Stimulated activated memory B cell treated with anti-CD40 and anti-IgM and Interleukin-4, amounts not matched to agents 10 μg/mL and 1 μg/mL and 100 μg/mL, for 72 hours (primary cell): ENCODE measurements at places on chromosomes 12 and 14.

DNA sequence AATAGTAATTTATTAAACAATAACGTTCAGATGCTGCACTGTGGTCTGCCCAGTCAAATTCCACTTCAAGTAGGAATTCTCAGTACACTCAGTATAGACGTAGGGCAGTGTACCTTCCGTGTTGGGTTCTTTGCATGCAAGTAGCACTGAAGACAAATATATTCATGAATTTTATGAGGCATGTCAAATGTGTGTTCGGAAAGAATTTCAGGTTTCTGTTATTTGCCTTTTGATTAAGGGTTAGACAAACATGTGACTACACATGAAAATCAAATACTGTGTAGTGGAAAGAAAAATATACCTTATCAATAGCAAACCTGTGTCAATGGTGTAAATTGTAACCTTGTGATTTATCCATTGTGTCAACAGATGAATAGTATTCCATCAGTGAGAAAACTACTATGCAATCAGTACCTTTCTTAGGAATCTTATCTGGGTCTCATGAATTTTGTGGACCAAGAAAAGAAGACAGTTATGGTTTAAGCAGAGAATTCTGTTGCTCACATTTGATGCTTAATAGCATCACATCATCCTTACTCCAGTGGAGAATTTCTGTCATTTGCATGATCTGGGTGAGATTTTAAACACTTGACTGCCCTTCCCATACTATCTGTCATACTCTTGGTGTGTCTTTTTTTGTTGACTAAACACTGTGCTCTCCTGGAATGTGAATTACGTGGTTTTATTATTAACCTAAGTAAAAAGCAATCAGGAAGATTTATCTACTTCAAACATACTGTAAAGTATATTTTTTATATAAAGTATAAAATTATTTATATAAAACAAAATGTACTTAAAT lies 13.3 kb downstream of the TMEM260 start:
- ATAC-seq = no peak
- peaks cover 31% of the 10 kb centered on the region for H3K36me3 ChIP-seq
- H3K27ac ChIP-seq = no peak overlapping the region
- no peak overlapping the region for H3K4me3 ChIP-seq
- no peaks in the 10 kb centered on the region for H3K4me1 ChIP-seq

- H3K4me1 ChIP-seq = no peaks in the 10 kb centered on the region
- no peak overlapping the region for H3K27ac ChIP-seq
- H3K27me3 ChIP-seq = peaks cover 9% of the 10 kb centered on the region
- H3K4me3 ChIP-seq = no peak overlapping the region
Observed at GRCh38 chr12:25819691-25820090, 138.8 kb upstream of the RASSF8 start.

DNA sequence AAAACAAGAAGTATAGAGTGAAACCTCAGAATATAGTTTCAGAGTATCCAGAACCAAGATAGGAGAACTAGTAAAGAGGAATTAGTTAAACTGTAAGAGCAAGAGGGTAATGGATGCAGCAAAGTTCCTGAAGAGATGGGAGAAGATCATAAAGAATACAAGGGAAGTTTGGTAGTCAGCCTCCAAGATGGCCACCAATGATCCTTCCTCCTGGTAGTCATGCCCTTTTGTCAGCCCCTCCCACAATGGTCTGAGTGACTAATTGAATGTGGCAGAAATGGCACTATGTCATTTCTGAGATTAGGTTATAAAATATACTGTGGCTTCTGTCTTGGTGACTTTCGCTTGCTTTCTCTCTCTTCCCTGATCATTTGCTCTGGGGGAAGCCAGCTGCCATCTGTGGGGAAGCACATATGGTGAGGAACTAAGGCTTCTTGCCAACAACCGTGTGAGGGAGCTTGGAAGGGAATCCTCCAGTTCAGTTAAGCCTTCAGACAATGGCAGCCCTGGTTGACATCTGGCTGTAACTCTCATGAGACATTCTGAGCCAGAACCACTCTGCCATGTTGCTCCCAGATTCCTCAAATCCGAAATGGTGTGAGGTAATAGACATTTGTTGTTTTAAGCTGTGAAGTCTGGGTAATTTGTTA lies 55.3 kb upstream of the AMN1 start:
- H3K4me3 ChIP-seq = no peak overlapping the region
- H3K4me1 ChIP-seq = peaks cover 11% of the 10 kb centered on the region
- no peak for ATAC-seq
- no peak overlapping the region for H3K27ac ChIP-seq
- no peaks in the 10 kb centered on the region for H3K27me3 ChIP-seq

GRCh38 chr12:48180857-48181495 lies 2.5 kb upstream of the CCDC184 start:
- peaks cover 54% of the 10 kb centered on the region for H3K27me3 ChIP-seq
- peaks cover 27% of the 10 kb centered on the region for H3K4me1 ChIP-seq
- no peaks in the 10 kb centered on the region for H3K36me3 ChIP-seq
- H3K27ac ChIP-seq = no peak overlapping the region

- no peaks in the 10 kb centered on the region for H3K27me3 ChIP-seq
- no peaks in the 10 kb centered on the region for H3K4me1 ChIP-seq
- H3K36me3 ChIP-seq = no peaks in the 10 kb centered on the region
Observed at GRCh38 chr14:82009076-82009475, 475.4 kb upstream of the SEL1L start.

DNA sequence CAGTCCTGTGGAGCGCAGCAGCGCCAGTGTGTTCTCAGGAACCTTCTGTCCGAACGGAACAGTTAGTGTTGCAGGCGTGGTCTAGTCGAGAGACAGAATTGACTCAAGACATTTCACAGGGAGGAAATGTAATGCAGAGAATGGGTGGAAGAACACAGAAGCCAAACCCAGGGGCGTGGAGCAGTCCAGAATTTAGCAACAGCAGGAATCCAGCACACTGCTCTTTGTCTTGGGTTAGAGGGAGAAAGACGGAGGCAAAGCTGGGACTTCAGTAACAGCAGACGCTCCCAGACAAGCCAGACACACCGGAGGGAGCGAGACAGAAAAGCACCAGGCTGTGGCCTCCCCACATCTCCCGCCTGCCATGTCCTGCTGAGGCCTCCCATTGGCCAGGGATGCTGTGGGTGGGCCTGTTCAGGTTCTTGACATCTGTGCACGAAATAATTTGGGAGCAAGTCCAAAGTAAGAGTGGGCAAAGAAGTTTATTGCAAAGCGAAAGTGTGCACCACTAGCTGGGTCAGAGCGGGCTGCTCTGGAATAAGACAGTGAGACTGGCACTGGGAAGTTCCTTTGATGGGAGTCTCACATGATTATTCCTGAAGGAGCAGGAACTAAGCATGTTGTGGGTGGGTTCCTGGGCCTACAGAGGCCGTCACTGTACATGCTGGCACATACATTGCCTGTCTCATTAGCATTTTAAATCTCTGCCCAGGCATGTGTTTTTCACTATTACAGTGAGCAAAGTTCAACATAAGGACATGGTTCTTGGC lies 339.3 kb upstream of the SFSWAP start:
- no peak overlapping the region for H3K4me3 ChIP-seq
- H3K4me1 ChIP-seq = peaks cover 6% of the 10 kb centered on the region
- no peaks in the 10 kb centered on the region for H3K27me3 ChIP-seq
- no peak overlapping the region for H3K27ac ChIP-seq
- no peaks in the 10 kb centered on the region for H3K36me3 ChIP-seq

DNA sequence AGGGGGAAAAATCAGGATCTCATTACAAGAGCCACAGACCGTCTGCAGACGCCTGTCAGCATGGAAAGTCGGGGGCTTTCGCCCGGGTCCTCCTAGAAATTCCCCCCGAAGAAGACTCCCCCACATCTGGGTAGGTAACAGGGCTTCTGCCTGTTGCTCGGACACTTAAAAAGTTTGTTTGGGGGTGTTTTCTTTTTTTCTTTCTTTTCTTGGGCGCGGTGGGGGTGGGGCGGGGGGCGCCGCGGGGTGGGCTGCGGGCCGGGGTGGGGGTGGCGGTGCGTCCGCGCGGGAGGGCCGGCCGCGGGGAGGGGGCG lies 358 bp downstream of the ELK3 start:
- H3K4me3 ChIP-seq = peak overlapping the region; percentile 89
- peaks cover 61% of the 10 kb centered on the region for H3K4me1 ChIP-seq
- no peaks in the 10 kb centered on the region for H3K27me3 ChIP-seq
- peak overlapping the region; percentile 99 for H3K27ac ChIP-seq

GRCh38 chr12:7497661-7498060 lies 5.9 kb downstream of the CD163 start:
- peaks cover 42% of the 10 kb centered on the region for H3K27me3 ChIP-seq
- no peak overlapping the region for H3K27ac ChIP-seq
- no peaks in the 10 kb centered on the region for H3K4me1 ChIP-seq
- ATAC-seq = no peak

DNA sequence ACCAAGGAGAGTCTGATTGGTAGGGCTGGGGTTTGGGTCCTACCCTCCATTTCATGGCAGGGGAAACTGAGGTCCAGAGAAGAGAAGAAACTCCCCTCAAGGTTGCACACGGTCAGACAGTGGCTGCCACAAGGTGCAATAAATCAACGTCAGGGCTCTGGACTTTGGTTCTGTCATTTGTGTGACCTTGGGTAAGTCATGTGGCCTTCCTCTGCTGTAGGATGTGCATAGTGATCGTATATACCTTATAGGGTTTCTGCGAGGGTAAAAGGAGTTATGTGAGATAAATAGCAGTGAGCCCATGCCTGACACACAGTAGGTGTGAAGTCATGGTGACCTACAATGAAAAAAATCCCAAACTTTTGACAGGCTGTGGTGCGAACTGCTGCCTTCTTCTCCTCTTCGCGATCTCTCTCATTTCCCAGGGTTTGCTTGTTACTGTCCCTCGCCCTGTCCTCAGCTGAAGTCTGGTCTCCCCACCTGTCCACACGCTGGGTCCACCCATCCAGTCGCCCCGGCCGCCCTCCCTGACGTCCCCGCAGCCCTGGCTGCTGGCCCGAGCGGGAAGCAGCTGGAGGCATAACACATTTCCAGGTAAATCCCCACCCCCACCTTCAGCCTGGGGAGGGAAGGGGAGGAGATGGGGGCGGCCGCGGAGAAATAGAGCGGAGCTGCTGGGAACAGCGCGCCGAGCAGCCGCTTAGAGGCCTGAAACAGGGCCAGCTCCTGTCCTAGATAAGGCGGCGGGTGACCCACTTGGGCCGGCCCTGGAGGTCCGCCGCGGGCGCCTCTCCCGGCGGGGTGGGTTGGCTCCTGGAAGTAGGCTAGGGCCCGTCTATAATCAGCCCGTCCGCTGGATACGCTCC lies 1.8 kb upstream of the FAM222A start:
- no peak overlapping the region for H3K27ac ChIP-seq
- H3K27me3 ChIP-seq = peaks cover 63% of the 10 kb centered on the region
- H3K4me3 ChIP-seq = no peak overlapping the region
- no peak for ATAC-seq

DNA sequence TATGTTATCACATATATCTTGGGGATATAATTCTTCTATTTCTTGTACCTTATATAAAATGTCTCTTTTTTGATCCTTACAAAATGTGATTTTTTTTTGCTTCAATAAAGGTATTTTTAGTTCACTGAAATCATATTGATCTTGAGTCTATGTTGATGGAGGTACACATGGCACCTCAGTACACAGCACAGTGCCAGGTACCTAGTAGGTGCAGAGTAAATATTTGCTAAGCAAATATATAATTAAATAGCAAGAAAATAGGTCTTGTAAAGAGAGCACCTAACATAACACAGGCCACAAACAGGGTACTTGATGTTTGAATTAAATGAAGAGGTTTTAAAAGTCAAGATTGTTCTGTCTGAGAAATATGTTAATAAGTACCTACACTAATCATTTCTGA lies 69.7 kb downstream of the CIT start:
- H3K27ac ChIP-seq = no peak overlapping the region
- no peaks in the 10 kb centered on the region for H3K27me3 ChIP-seq
- no peak for ATAC-seq
- H3K4me3 ChIP-seq = no peak overlapping the region
- H3K4me1 ChIP-seq = peaks cover 7% of the 10 kb centered on the region
- H3K36me3 ChIP-seq = peaks cover 6% of the 10 kb centered on the region

DNA sequence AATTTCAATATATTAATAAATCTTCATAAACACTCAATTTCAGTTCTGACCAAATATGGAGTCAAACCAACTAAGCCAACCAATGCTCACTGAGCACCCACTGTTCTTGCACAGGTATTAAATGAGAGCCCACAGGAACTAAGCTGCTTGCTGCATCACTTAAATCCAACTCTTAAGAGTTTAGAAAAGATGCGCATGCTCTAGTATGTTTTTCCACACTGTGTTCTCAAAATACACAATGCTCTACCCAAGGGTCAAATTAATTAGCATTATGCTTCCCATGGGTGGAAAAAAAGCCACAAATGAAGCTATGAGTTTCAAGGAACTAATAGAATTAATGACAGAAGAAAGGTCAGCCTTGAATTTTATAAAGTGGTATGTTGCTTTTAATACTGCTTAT lies 3.7 kb upstream of the GPHB5 start:
- H3K27ac ChIP-seq = no peak overlapping the region
- no peaks in the 10 kb centered on the region for H3K4me1 ChIP-seq
- peaks cover 23% of the 10 kb centered on the region for H3K27me3 ChIP-seq
- ATAC-seq = no peak

DNA sequence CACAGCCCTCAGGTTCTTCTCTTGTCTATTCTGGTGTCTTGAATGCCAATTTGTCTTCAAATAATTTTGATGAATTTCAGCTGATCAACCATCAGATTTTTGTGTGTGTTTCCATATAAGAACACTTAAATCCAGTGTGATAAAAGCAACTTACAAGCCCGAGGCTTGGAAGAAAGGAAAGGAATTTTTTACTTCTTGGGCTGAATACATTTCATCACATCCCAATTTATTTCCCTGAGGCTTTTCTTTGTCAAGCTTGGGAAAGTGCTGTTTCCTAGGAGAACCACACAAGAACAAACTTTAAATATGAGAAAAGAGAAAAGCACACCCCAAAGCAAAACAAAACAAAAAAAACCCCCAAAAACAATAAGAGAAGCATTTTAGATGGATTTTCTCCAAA lies 26.6 kb downstream of the GPRC5D start:
- H3K4me3 ChIP-seq = no peak overlapping the region
- H3K27me3 ChIP-seq = peaks cover 21% of the 10 kb centered on the region
- H3K27ac ChIP-seq = no peak overlapping the region
- H3K36me3 ChIP-seq = no peaks in the 10 kb centered on the region
- H3K4me1 ChIP-seq = no peaks in the 10 kb centered on the region

DNA sequence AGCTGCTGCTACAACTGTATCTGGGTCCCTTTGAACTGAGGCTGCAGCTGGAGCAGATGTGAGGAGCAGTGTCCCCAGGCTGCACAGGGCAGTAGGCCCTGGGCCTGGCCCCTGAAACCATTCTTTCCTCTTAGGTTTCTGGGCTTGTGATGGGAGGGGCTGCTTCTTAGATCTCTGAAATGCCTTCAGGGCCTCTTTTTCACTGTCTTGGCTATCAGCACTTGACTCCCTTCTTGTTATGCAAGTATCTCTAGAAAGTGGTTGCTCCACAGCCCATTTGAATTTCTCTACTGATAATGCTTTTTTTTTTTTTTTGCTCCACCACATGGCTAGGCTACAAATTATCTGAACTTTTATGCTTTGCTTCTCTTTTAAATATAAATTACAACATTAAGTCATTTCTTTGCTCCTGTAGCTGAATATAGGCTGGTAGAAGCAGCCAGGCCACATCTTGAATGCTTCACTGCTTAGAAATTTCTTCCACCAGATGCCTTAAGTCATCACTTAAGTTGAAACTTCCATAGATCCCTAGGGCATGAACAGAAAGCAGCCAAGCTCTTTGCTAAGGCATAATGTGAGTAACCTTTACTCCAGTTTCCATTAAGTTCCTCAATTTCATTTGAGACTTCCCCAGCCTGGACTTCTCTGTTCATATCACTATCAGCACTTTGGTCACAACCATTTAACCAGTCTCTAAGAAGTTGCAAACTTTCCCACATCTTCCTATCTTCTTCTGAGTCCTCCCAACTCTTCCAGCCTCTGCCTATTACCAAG lies 41.1 kb downstream of the ACSM4 start:
- no peaks in the 10 kb centered on the region for H3K36me3 ChIP-seq
- no peak overlapping the region for H3K27ac ChIP-seq
- no peak overlapping the region for H3K4me3 ChIP-seq
- H3K27me3 ChIP-seq = peaks cover 20% of the 10 kb centered on the region

GRCh38 chr12:62827042-62827441 lies 107.9 kb downstream of the PPM1H start:
- H3K4me1 ChIP-seq = no peaks in the 10 kb centered on the region
- no peak for ATAC-seq
- no peak overlapping the region for H3K4me3 ChIP-seq
